ENCODE measurements at places on chromosomes 4 and X.

DNA sequence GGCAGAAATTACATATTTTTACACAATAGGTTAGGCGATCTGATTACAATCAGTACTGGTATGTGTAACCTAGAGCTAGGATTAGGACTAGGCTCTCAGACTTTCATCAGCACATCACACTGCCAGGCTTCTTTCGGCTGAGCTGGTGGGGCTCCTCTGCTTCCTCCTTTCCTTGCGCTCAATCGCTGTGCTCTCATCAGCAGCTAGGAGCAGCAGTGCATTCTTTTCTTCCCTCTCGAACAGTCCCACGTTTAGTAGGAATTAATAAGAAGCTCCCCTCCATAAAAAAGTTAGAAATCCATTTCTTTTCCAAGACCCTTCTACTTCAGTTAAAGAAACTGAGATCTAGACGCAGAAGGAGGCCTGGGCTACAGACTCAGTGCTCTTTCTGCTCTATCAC lies 350.4 kb downstream of the SPRY1 start:
- peak; percentile 8 for DNase-seq

GRCh38 chr4:76781698-76782595 lies 116.0 kb downstream of the SOWAHB start:
- DNase-seq, result peak; percentile 95

- DNase-seq, result no peak
Measured at GRCh38 chrX:139811942-139812629, 104.1 kb upstream of the MCF2 start.

- DNase-seq, result no peak
Measured at GRCh38 chrX:45851434-45851991, 650.8 kb upstream of the DIPK2B start.

DNA sequence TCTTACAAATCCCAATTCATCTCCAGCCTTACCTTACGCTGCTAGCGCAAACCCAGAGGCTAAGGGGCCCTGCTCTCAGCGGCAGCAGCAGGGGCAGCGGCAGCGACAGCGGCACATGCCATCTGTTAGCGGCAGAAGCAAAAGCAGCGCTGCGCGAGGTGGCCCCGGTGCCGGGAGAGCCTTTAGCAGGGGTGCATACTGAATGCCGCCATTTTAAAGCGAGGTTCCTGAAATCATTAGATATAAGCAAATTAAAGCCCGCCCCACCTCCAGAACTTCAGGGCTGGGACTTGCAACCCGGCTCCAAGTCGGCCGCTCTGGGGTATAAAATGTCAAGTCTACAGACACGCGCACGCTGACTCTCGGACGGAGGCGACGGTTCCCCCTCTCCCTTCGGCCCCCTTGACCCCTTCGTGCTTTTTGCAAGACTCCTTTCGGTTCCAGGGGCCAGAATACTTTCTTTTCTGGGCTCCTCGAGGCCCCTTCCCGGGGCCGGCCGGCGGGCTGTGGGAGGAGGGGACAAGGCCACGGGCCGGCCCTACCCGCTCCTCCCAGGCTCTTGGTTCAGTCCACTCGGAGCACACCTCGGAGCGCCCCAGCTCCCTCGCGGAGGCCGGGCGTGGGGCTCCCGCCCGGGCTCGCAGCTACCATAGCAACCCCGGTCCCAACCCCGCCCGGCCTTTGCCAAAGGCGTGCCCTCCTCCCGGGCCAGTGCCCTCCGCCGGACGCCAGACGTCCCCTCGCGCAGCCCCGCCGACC lies at the start of gene MBNL3:
Gene MBNL3, minus strand, starts transcription at position 220 of the 759 bp plus-strand sequence. CDS start 49,427 bp downstream, outside the sequence.
- DNase-seq, result peak; percentile 36

- DNase-seq, result no peak
Measured at GRCh38 chrX:42585842-42586621, 191.9 kb downstream of the PPP1R2C start.

DNA sequence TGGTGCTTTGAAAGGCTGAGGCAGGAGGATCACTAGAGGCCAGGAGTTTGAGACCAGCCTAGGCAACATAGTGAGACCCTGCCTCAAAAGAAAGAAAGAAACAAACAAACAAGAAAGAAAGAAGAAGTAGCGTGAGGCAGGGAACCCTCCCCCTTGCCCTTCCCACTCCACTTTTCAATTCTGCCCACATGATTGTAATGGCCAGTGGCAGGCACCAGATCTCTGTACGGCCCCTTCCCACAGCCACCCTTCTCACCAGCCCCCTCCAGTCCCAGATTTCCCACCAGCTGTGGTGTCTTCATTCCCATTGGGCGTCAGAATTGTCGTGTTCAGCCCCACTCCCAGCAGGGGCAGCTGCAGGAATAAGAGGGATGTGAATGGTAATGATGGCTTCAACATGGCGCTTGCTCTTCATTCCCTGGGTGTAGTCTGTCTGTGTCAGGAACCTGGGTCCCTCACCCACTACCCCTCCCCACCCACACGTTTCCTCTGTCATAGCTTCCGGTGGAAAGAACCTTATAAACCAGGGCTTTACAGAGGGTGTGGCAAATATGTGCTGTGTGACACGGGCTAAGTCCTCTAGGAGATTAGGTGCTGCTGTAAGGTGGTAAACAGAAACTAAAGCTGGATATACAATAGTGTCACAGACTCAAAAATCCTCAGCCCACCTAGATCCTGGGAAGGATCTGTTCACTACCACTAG lies at the start of gene IL2RG:
Gene IL2RG, minus strand, starts transcription at position 437 of the 703 bp plus-strand sequence. Its CDS starts 38 bp downstream, at position 399.
- no peak for DNase-seq

- DNase-seq, result no peak
Measured at GRCh38 chr4:6201580-6202091, 1.3 kb upstream of the JAKMIP1 start.

GRCh38 chr4:165457793-165458192 lies 79.0 kb downstream of the CPE start:
- no peak for DNase-seq

- no peak for DNase-seq
Measured at GRCh38 chr4:84058201-84058600, 440.9 kb downstream of the NKX6-1 start.

- DNase-seq, result no peak
Measured at GRCh38 chrX:42943051-42943974, 165.3 kb upstream of the PPP1R2C start.
